ENCODE measurements at places on chromosomes 5 and 9.

DNA sequence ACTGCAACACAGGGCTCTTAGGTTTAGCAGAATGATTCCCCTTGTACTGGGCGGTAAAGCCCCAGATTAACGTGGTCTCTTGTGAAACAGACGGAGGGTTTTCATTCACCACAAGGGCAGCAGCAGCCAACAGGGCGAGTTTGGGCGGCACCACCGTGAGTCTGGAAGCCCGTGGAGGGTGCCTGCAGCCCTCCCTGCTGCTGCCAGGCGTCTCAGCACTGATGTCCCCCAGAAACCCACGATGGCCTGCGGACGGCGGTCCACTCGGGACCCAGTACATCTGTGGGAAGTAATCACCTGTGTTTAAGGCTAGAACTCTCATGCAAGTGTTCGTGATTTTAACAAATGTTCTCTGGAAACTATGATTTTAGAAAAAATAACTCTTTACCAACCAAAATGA is 67.8 kb downstream of the IRX2 start:
- no peak for DNase-seq

DNA sequence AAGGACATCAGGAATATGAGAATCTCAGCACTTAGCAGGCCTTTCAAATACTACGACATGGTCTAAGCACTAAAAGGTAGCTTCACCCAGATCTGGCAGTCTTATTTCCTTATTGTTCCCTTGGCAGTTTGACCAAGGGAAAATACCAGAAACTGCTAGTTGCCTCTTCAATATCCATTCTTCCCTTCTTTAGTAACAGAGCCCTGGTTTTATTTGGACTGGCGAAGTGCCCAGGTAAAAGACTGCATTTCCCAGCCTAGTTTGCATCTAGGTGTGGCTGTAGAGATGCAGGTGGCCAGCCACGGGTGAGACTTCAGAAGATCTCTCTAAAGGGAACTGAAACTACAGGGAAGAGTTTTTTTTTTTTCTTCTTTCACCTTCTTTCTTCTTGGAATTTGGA is 21.6 kb downstream of the DMRT2 start:
- DNase-seq = no peak

GRCh38 chr5:52864371-52864770 is 76.7 kb downstream of the ITGA1 start:
- DNase-seq = no peak

DNA sequence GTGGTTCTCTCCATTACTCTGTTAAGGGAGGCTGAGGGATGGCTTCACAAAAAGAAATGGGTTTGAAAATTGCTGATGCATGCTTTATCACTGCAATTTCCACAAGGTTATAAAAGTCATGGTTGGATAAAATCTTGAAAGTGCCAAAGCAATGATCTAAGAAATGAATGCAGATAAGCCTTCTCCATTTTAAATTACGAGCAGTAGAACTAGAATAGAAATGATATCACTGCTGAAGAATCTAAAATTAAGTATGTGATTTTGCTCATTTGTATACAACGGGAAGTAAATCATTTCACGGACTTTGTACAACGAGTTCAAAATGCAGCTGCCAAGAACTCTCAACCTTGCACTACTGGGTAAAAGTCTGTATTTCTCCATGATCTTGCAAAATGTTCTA is 299.0 kb downstream of the PRELID2 start:
- DNase-seq = no peak

DNA sequence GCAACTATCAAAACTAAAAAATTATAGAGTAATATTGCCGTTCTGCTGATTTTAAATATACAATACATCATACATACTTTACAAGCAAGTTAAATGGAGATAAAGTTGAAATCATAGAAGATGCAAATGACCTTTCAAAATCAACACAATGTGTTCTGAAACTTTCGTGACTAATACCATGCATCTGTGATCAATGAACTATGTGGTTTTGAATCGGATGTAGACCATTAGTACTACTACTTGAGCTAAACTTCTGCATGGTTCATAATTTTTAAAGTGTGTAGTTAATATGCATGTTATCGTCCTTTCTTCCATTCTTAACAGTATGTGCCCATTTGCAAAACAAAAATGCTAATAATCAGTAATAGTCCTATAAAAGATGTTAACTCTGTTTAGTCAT is 11.3 kb upstream of the PHF2 start:
- no peak for DNase-seq

- no peak for DNase-seq
Measured at GRCh38 chr5:173909199-173909598, 21.1 kb downstream of the CPEB4 start.

DNA sequence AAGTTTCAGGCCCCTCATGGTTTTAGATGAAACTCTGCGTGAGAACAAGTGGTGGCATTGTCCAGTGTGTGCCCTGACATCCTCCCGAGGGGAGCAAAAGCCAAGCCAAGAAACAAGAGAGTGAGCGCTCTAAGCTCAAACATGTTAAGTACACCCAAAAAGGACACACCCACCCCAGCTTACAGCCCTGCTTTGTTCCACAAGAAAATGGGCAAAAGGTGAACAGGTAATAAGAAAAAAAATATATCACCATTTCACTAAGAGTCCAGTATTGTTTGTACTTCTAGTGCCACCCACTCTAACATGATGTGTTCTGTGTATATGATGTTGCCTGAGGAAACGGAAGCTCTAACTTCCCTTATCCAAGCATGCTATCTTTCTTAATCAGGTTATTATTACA is 278.2 kb downstream of the SLIT3 start:
- DNase-seq = no peak

- no peak for DNase-seq
Measured at GRCh38 chr5:102866237-102866600, 111.1 kb downstream of the PAM start.

- DNase-seq = no peak
Measured at GRCh38 chr9:96006961-96007360, 131.5 kb downstream of the ERCC6L2 start.

DNA sequence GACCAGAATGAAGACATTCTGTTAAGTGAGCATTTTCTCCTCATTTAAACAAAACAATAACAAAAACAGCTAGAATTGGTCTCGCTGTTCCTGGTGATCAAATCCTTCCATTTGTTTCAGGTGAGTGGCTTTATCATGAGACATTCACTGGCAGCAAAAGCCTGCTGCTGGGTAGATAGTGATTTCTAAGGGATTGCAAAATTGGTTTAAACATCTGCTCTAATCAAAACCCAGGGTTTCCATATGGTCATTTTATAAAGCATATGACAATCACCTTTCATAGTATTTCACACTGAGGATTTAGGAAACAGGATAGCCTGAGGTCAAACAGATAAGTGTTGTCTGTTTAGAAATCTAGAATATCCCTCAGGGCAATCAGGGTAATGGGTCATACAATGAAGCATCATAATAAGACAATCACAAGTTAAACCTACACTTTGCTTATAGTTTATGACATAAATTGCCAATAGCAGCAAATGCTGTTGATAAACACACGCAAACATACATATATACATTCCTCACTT is 769.6 kb upstream of the C9orf72 start:
- DNase-seq = no peak

DNA sequence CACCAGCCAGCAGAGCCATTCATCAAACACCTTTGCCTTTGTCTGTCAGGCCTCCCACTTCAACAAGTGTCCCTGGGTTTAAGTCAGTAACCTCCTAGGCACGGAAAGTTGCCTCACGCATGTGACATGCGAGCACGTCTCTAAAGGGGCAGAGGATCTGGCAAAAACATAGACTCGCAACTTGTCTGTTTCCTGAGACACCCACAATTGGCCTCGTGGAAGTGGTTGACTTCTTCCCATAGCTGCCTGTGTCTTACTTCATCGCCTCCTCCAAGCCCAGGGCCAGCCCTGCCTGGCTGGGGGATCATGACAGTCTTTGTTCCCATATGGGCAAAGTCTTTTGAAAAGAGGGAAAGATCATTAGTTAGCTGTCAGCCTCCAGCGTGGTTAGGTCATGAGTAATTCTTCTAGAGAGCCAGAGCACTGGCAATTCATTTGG is 35.5 kb upstream of the GLRX start:
- DNase-seq = no peak

- no peak for DNase-seq
Measured at GRCh38 chr9:31470051-31470450, 914.4 kb upstream of the ACO1 start.

GRCh38 chr5:149633476-149634350 is 52.4 kb downstream of the ARHGEF37 start:
- no peak for DNase-seq

DNA sequence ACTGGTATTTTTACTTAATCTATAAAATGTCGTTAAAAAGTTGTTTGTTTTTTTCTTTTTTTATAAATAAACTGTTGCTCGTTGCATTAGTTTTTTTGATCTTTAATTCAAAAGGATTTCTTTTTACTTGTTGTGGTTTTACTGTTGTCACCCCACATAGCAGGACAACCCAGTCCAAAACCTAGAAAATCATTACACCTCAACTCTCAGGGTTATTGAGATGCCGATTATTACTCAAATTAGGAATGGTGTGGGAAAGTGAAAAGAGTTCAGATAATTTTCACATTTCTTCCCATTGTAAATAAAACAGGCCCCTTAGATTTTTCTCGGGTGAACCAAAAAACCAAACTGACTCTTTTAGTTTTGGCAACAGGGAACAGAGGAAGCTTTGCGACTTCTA is 17.4 kb upstream of the CTSL start:
- no peak for DNase-seq

GRCh38 chr9:5025416-5025815 is 40.3 kb downstream of the JAK2 start:
- DNase-seq = no peak

- peak; percentile 59 for DNase-seq
Measured at GRCh38 chr9:136267261-136268111, 21.9 kb upstream of the QSOX2 start.

GRCh38 chr5:151123897-151124751 is 33.5 kb downstream of the ANXA6 start:
- no peak for DNase-seq

DNA sequence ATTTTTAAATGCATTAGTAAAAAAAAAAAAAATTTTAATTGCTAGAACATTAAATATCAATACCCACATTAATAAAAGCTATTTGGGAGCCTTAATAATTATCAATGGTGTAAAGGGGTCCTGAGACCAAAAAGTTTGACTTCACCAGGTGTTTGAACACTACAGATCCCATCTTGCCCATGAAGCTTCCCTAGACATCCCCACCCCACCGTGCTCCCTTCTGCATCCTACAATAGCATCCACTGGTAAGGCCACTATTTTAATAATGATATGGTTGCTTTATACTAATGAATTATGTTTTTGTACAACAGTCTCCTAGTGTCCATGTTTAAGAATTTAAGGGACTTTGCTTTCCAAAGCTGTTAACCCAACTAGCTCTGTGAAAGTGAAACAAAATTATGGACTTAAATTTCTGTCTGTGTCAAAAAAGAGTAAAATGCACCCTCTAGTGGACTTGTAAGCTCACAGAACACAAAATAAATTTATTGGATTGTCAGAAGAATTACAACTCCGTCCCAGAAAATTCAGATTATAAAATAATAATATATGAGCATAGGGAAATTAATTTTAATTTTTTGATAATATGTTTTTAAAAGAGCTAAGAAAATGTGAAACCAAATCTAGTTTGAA is 76.0 kb downstream of the ARL15 start:
- DNase-seq = peak; percentile 34

DNA sequence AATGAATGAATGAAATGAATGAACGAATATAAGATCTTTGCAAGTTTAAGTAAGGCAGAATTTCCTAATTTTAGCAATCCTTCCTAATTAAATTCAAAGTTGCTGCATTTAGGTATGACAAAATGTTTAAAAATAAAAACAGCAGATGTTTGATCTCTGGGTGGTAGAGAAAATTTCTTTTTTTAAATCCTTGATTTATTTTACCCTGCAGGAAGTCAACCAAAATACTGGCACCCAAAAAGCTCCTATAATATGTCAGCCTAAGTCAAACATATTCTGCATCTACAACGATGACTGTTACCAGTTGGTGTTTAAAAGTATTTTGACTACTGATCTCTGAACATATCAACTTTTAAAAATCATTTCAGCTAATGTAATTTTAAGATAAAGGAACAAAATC is 58.4 kb downstream of the TTC39B start:
- no peak for DNase-seq

DNA sequence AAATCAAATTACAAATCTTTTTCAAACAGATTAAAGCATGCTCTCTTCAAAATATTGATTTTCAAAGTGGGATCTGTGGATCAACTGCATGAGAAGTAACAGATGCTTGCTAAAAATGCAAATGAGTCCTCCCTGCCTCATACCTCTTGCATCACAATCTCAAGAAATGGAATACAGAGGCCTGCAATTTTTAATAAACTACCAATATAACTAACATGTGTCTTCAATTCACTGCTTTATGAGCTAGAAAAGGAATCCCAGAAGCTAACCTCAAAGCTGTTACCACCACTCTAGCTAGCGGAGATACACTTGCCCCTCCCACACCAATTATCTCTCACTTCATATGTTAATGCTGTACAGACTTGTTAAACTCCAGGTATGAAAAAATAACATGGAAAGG is 9.6 kb downstream of the OR13C5 start:
- DNase-seq = no peak

GRCh38 chr5:152907488-152908245 is 502.6 kb upstream of the NMUR2 start:
- DNase-seq = no peak

DNA sequence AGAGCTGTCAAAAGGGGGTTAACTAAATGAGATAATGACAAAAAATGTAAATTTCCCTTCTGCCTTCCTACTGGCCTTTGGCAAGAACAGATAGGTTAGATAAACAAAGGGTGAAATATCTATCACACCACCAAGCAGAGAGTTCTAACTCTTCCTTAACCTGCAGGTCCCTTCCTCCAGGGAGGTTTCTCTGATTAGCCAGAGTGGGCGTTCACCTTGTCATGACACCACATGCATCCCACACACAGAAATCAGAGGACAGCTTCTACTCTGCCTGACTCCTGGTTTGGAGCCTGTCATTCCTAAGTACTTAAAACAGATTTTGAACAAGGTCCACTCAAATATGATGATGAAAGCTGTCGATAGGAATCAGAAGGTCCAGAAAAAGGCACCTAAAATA is 180.0 kb downstream of the CDK5RAP2 start:
- no peak for DNase-seq

DNA sequence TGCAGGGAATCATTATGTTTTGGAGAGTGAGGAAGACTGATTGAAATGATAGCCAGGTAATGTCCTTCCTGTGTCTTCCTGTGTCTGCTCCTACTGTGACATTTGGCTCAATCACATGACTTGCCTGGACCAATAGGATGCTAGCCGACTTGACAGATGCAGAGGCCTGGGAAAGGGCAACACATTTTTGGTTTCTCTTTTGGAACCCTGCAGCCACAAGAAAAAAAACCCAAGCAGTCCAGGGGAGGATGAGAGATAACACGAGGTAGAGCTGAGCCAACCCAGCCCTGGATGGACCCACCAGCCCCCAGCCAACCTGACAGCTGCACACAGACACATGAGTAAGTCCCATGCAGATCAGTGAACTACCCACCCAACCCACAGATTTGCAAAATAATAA is 256.1 kb upstream of the SMARCA2 start:
- DNase-seq = no peak

- DNase-seq = no peak
Measured at GRCh38 chr5:68159224-68159951, 56.2 kb upstream of the PIK3R1 start.
